ENCODE measurements at places on chromosomes 3 and 15. TPM values are rescaled to one million over a fixed set of nuclear protein-coding genes. Genes with fewer than 3 reads are reported as not detected.

Gene ATP13A4
- not detected for polyA plus RNA-seq

Gene KIF9
- 9.7 TPM for polyA plus RNA-seq

Gene TNNC1
- 0.19 TPM for polyA plus RNA-seq

Gene SGO1
- 5.0 TPM for polyA plus RNA-seq

Gene MUC13
- polyA plus RNA-seq, result not detected

Gene CNTN4
- not detected for polyA plus RNA-seq

Gene MGLL
- polyA plus RNA-seq, result 37.9 TPM

Gene MORC1
- not detected for polyA plus RNA-seq

Gene KIF7
- 3.8 TPM for polyA plus RNA-seq

Gene MUC20
- polyA plus RNA-seq, result 0.16 TPM

Gene NOX5
- 0.04 TPM for polyA plus RNA-seq

Gene SAXO2
- 1.0 TPM for polyA plus RNA-seq

Gene AGTR1
- not detected for polyA plus RNA-seq

Gene CCNB2
- 72.5 TPM for polyA plus RNA-seq

Gene A4GNT
- polyA plus RNA-seq, result not detected

Gene ZKSCAN7
- 0.77 TPM for polyA plus RNA-seq

Gene FANCD2OS
- not detected for polyA plus RNA-seq

Data from foreskin keratinocyte (primary cell).